ENCODE measurements at places on chromosomes 5 and 9.

DNA sequence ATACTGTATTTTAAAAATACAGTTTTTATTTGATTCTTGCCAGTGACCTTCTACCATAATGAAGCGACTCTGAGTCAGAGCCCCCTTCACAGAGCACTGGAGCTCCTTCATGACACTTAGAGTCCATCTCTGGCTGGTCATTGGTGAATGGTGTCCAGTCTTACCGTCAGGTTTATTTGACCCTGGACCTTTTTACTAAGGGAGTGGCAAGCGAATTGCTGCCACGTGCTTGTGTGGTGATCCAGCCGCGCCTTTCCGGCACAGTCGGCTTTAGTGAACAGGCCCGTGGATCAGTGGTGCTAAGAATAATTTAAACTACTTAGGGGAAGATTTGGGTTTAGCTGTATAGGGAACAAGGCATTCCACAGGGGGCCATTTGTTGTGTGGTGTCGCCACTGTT lies 48.5 kb downstream of the PRRC2B start:
- no peak for DNase-seq

DNA sequence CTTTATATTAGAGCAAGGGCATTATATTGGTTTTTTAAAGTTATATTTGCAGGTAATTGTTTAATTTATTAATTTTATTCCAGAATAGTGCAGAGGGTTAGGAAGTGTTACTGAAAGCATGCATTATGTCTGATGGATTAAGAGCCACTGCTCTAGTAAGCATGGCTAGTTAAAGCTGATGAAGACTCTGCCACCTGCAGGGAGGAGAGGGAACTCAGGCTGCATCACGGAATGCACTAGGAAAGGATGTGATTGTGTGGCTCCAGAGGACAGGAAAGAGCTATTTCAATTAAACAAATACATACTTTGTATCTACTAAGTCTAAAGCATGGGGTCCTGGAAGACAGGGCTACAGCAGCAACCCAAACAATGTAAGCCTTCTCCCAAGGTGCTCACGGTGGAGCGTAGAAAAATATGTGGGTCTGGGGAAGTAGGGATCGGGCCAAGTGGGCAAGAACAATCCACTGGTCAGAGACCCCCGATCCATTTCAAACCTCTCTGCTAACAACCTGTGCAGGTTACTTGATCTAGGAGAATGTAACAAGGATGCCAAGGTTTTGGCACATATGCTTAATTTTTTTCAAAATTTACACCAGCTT lies 15.3 kb upstream of the GRXCR2 start:
- peak; percentile 73 for DNase-seq

DNA sequence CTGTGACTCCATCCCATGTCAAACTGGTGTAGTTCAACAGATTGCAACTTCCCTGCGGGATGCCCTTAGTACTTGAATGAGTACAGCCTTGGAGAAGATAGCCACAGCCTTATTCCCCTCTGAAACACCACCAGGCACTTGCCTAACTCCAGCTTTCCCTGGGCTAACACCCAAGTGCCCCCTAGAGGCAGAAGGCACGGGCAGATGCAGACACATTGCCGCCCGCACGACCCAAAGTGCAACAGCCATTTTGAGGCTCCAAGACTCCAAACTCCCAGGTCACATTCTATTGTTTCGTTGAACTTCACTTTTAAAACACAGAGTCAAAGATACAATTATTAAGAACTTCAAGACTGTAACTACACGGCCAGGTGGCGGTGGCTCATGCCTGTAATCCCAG lies 163.6 kb upstream of the CDH6 start:
- no peak for DNase-seq

GRCh38 chr5:56565644-56566043 lies 249.7 kb upstream of the MAP3K1 start:
- DNase-seq = no peak

- DNase-seq = no peak
Observed at GRCh38 chr5:3033033-3033755, 281.7 kb upstream of the IRX2 start.

DNA sequence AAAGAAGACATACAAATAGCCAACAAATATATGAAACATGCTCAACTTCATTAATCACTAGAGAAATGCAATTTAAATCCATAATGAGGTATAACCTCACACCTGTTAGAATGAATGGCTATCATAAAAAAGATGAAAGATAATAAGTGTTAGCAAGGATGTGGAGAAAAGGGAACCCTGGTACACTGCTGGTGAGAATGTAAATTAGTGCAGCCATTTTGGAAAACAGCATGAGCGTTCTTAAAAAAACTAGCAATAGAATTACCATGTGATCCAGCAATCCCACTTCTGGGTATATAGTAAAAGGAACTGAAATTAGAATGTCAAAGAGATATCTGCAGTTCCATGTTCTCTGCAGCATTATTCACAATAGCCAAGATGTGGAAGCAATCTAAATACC lies 64.2 kb upstream of the CEP78 start:
- no peak for DNase-seq

GRCh38 chr5:157306692-157307471 lies 41.0 kb downstream of the CYFIP2 start:
- DNase-seq = no peak

GRCh38 chr5:135944967-135945560 lies 9.7 kb downstream of the LECT2 start:
- DNase-seq = peak; percentile 84

DNA sequence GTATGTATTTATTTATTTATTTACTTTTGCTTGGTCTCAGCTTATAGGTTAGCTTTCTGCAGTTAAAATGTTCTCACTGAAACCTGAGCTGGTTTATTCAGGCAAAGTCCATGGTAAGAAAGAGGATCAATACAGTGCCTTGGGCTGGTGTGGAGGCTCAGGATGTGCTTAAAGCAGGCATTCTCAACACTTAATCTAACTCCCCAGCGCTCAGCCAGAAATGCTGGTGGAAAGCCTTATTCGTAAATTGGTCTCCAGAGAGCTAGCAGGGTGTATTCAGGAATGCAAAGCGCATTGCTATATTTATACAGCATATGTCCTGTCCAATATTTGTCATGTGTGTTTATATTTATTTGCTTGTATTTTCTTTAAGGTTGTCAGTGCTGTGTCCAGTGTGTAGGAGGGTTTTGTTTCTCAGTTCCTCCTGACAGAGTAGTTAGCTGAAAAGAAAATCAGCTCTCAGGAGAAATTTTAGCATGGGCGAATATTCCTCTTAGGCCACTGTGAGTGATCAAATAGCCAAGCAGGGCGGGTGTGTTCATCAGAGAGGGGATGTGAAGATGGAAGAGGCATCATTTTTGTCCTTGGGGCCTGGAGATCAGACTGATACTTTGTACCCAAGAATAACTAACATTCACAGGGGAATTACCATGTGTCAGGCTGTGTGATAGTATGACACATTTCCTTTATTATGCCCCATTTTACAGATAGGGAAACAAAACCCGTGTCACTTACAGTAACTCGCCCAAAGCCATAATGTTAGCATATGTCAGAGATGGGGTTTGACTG lies 65.8 kb downstream of the DOCK2 start:
- no peak for DNase-seq

DNA sequence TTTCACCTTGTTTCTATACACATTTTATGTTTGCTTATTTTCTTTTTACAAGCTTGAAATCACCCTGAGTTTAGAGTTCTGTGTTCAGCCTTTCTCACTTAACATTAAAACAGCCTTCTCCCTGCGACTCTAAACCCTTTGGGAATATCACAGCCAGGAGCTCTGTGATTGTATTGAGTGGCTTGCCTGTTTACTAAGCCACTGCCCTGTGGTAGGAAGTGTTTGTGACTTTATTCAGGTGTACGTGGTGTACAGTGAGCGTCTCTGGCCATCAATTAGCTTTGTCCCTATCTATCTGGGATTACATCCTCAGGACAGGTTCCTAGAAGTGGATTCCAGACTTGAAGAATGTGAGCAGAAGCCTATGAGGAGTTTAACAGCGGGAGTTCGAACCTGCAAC lies 11.0 kb upstream of the NEURL1B start:
- no peak for DNase-seq

- DNase-seq = no peak
Observed at GRCh38 chr5:16378762-16379161, 86.8 kb downstream of the ZNF622 start.

DNA sequence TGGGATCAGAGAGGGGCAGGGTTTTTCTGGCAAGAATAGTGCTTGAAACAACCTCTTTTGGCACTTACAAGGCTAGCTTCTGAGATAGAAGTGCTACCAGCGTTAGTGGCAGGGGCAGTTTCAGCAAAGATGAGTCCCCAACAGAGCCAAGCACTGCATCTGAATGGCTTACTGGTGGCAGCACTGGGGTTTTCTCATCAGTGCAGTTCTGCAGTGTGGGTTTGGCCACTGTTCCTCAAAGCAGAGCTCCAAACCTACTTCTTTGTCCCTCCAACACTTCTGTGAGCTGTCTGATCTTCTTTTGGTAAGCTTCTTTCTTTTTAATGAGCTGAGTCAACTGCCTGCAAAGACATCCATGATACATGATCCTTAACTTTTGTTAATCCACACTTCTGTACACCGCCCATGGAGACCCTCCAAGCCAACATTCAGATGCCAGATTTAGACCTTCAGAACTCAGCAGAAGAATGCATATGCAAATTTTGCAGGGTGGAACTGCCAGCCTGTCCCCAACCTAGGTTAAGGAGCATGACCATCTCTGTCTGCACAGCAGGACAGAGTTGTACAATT lies 29.9 kb upstream of the FSTL4 start:
- no peak for DNase-seq

DNA sequence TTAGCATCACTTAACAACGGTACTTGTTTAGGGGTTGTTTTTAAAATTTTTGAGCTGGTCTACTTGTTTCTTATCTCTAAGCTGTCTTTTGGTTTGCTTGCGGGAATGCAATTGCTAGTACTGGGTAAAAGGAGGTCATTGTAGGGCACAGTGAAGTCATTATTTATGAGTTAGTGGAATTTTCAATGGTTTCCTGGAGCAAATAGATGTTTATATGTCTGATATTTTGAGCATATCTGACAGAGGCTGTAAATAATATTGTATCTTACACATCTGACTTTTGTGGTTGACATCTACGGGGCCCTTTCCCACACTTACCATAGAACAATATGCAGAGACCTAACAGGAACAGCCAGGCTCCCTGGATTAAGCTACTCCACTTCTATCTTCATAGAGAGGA lies 90.4 kb upstream of the IL6ST start:
- no peak for DNase-seq

- DNase-seq = peak; percentile 86
Observed at GRCh38 chr5:96868603-96869371, 7.5 kb upstream of the ERAP2 start.

DNA sequence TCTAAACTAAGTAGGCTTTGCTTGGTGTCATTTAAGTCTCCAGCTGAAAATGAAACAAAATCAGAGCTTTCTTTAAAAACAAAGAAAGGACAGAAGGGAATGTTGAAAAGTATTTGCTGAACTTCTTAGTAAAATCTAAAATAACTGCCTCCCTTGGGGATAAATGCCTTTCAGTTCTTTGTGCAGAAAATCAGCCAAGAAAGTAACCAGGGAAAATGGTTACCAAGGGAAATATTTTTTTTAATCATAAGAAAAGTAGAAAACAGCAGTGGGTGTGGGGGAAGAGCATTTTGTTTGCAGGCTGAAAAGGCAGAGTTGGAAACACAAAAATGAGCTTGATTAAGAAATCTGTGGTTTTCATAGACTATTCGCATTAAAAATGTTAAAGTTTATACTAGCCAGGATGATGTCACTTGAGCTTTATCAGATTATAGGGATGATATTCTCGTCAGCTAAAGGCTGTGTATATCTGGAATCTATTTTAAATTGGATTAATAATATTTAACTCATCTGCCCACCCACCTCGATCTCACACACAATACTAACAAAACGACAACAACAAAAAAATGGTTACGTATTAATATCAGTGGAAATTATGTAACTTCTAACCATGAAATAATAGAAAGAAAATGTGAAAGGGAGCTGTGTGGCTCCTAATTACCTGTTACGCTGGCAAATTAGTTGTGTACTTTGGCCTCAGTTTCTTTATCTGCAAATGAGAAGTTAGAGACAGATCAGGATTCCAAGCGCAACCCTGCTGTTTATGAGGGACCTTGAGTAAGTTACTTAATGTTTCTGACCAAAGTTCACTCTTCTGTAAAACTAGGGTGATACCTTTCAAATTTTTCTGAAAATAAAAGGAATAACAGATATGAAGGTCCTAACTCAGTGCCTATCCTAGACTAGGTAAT lies at the start of gene ECM2:
TSS of gene ECM2 (minus strand) at position 51 of the 911 bp plus-strand sequence. CDS start 13,124 bp downstream, outside the sequence.
- DNase-seq = no peak

- DNase-seq = no peak
Observed at GRCh38 chr5:51632793-51633192, 249.5 kb downstream of the ISL1 start.

DNA sequence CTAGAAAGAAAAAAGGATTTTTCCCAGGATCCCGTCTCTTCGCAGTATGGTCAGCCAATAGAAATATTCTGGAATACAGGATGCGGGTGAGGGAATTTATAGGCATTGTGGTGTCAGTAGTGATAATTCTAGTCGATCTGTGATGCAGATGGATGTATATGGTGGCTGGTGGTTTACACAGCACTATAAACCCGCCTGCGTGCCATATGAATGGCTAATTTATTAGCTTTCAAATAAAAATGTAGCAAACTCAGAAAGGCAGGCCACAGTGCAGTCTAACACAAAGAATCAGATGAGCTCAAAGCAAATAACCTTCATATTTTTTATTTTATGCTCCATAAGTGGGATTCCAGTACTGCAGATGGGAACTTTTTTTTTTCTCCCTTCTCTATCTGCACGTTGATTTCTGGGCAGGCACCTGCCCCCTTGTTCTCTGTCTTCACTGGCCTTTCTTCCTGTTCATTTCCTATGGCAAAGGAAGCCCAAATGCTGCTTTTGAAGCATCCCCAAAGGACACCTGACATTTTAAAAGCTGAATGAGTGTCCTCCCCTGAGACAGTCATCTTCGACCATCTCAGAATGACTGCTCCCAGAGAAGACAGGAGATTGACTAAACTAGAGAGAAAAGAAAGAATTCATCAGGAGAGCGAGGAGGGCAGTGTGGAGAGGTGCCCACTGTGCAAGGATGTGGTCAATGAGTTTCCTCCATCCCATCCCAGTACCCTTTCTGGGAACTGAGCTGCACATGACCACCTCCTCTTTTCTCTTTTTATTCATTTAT lies 52.1 kb downstream of the SEMA6A start:
- DNase-seq = no peak

GRCh38 chr5:21254161-21254560 lies 1266.2 kb upstream of the CDH18 start:
- DNase-seq = no peak

DNA sequence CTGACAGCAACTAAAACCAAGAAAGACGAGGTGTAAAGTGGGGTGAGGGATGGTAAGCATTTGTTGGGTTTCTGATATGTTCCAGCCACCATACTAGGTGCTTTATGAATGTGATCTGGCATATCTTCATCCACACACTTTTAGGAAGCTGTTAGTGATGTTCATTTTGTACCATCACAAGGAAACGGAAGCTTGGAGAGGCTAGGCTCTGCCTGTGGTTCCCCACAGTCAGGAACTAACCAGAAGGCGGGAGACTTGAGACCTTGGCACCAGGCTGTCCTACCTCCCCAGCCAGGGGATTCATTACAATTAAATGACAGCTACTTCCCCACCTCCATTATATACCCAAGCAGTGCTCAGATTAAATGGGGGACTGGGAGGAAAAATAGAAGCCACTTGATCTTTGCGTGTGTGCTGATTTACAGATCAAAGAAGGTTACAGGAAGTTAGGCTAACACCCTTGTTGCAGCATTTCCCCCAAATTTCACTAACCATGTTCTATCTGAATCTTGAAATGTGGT lies 43.0 kb downstream of the SFXN1 start:
- DNase-seq = no peak

- no peak for DNase-seq
Observed at GRCh38 chr9:87116492-87116891, 169.2 kb upstream of the GAS1 start.

Measured in SW480 (cell line).